ENCODE measurements at places on chromosomes 12 and 14.

GRCh38 chr12:53999559-54000115 lies 324 bp upstream of the HOXC9 start:
- DNase-seq = no peak

- no peak for DNase-seq
Observed at GRCh38 chr14:71883094-71883493, 49.1 kb upstream of the RGS6 start.

DNA sequence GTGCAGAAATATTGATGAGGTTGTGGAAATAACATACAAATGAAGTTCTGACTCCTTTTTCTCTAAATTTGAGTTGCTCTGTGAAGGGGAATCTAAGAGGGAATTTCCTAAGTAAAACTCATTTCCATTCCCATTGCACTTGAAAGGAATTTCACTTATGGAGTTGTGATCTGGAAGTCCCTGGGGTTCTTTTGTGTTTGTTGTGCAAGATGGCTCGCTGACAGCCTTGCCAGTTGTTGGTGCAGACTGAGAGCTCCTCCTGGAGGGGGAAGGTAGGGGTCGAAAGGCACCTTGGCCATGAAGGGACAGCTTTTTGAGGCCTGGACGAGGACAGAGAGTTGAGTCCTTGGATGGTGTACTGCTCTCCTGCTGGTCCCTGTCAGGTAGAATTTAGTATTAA lies 72.0 kb downstream of the C12orf56 start:
- DNase-seq = no peak

GRCh38 chr12:54658306-54659264 lies 10.4 kb upstream of the DCD start:
- no peak for DNase-seq

DNA sequence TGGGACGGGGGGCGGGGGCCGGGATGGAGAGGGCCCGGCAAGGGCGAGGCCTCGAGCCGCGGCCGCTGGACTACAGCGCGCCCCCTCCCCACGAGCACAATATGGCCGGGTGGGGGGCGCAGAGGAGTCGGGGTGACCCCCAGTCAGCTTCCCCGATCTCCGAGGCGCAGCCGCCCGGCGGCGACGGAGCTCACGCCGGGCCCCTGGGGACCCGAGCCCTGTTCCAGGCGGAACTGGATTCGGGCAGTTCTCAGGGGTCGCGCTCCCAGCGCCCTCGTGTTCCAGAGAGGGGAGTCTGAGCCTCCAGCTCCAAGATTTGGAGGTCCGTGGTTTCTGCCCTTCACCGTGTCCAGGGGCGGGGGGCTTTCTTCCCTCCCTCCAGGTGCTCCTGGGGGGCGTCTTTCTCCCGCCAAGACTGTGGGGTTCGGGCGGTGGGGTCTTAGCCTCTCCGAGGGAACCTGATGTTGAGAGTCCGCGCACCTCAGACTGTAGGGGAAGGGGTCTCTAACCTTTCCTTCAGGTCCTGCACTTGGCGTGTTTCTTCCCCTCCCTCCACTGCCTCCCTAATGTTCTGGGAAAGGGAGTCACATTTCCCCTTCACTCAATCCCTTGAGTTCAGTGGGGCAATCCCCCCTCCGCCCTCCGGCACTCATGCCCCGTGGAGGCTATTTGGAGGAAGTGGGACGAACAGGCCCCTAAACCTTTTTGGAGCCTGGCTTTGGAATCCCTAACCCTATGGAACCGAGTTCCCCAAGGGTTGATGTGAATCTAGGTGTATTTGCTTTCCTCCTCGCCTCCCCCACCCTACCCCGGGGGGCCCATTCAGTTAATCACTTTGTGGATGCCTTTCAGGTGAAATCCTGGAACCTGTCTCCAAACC lies 584 bp downstream of the ACVR1B start:
- DNase-seq = no peak

GRCh38 chr12:89573051-89573810 lies 47.4 kb upstream of the POC1B start:
- DNase-seq = no peak

GRCh38 chr12:75291014-75291413 lies 39.1 kb downstream of the CAPS2 start:
- DNase-seq = no peak

DNA sequence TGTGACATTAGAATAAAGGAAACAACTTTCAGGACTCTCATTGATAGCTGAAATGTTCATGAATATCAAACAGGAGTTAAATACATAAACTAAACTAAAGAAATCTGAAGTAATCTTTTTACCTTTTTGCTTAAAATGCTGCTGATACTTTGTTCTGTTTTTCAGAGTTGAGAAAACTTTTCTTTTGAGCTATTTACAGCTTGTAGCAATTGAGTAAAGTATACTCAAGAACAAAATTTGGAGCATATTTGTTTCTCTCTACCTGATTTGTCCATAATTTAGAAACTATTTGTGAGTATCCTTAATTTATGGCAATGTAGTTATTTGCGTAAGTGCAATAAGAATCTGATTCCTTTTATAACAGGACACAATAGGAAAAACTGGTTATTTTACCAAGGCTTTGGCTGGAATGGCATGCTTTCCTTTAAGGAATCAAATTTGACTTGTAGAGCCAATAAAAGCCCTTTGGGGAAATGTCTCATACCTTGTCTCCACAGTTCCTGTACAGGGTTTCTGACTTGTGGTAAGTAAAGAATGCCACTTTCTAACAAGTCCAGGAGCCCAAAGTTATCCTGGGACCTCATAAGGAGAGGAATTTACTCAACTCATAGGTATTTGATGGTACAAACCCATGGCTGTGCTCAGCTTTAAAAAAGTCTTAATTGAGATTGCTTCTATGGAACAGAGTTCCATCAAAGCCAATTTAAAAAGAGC lies 195.7 kb downstream of the TMEM117 start:
- DNase-seq = no peak

DNA sequence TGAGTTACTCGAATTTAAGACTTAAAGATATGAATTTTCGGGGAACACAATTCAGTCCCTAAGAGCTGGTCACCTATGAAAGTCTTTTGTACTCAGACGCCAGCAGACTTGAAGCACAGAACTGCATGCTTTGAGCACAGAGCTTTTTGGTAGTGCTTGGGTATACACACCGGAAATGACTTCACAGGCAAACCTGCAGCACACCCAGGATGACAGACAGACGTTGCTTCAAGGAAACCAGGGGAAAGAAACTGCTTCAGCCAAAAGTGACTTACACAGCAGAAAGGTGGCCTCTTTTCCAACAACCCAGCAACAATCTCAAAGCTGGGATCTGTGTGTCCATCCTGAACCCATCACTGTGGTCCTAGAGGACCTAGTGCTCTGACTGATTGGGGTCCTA lies 975.1 kb downstream of the AACS start:
- DNase-seq = no peak

DNA sequence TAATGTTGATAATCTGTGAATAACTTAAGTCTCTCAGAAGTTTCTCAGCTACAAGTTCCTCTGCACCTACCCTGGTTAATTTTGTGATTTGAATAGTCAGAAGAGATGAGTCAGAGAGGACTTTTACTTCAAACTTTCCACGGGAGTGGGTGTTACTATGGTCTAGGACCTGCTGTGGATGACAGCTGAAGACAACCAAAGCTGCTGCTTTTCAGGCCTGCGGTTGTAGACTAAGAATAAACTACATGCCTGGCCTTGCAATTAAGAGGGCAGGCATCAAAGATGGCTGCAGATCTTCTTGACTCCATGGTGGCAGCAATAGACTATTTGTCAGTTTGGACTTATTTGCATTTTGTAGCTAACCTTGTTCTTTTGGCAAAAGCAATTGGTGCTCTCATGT lies 227.1 kb upstream of the KRR1 start:
- no peak for DNase-seq

DNA sequence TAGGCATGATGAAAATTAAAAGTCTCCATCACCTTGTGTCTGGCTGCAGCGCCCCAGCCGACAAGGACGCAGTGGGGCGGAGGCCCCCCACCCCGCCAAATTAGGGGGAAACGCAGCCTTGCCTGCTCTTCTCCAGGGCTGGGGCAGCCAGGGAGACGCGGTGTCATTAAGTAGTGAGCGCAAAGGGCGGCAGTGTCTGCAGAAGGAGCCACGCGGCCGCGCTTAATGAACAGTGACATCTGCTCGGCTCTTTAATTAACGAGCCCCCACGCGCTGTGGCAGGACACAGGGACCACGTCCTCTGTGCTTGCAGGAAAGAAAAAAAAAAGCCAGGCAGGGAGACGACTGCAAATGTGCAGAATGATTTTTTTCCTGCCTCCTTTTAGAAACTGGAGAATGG lies 93.4 kb upstream of the NCOR2 start:
- no peak for DNase-seq

DNA sequence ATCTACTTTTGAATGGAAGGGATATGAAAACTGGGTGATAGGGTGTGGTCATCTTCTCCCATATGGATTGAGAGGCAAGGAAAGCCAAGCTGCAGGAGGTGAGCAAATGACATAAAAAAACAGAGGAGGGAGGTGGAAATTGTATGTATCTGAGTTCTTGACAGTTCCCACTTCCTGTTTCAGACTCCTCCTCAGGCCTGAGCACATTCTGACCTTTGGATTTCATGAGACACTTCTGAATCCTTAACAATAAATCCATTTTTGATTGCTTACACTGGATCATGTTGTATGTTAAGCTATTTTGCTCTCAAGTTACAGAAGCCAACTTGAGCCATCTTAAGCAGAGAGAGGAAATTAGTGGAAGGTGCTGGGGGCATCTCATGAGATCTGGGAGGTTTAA lies 11.6 kb upstream of the SRSF5 start:
- no peak for DNase-seq

DNA sequence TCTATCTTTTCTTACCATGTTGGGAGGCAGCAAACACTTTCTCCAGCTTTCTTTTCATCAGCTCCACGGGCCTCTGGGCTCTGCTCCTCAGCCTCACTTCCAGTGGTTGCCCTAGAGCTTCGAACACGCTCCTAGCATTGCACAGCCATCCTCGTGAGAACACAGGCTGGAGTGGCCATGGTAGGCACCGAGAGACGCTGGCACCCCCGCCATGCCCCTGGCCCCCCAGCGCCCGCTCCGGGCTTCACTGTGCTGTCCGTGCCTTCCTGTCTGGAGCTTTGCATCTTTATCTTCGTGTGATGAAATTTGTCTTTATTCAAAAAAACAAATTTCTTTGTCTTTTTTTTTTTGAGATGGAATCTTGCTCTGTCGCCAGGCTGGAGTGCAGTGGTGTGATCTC lies 352.2 kb downstream of the TMEM121 start:
- DNase-seq = no peak

- no peak for DNase-seq
Observed at GRCh38 chr12:103928682-103929045, 1.5 kb upstream of the HSP90B1 start.

GRCh38 chr12:11861864-11862600 lies 208.7 kb upstream of the BCL2L14 start:
- DNase-seq = no peak

DNA sequence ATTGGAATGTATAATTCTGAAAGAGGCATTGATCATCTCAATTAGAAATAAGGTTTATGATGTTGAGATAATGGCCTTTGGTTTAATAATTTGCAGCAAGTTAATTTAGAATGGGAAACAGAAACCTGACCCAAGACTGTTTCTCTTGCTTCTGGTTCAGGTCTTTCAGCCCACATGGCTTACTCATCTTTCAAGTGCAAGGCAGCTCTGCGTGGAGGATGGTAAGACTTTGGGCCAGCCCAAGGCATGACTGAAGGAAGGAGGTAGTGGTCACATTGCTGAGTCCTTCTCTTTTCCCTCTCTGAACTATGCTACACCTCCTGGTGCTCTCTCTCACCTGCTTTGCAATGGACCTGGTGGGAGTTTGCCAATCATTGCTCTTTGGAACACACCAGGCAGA lies 98.7 kb downstream of the CAND1 start:
- DNase-seq = no peak

GRCh38 chr12:12334367-12335040 lies 15.5 kb downstream of the MANSC1 start:
- DNase-seq = no peak

DNA sequence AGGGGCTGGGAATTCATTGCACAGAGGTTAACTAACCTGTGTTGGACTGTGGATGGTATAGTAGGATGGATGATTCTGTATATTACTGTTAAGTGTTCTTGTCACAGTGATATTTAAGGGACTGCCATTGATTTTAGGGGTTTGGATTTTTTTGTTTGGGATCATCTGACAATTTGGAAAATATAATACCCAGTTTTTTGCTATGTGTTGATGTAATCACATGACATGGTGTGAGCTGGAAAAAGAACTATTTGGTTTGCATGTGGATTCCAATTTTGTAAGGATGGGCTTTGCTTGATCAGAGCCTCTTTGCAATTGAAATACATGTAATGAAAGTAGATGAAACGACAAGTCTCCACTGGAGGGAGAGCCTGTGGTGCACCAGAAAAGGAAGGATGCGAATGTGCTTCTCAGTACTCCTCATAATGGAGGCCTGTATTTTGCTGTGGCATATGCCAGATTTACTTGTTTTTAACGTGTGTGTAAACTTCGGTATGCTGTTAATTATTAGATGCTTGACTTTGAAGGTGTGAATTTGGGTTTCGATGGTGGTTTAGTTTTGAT lies 2.7 kb downstream of the DYRK2 start:
- DNase-seq = no peak

DNA sequence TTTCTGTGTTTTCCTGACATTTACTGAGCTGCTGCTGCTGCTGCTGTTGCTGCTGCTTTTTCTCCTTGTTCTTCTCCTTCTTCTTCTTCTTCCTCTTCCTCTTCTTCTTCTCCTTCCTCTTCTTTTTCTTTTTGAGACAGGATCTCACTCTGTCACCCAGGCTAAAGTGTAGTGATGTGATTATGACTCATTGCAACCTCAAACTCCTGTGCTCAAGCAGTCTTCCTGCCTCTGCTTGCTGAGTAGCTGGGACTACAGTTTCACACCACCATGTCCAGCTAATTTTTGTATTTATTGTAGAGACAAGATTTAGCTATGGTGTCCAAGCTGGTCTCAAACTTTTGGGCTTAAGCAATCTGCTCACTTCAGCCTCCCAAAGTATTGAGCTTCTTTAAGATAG lies 95.8 kb downstream of the TMTC3 start:
- no peak for DNase-seq

GRCh38 chr14:95464514-95464913 lies 51.9 kb downstream of the SYNE3 start:
- no peak for DNase-seq

DNA sequence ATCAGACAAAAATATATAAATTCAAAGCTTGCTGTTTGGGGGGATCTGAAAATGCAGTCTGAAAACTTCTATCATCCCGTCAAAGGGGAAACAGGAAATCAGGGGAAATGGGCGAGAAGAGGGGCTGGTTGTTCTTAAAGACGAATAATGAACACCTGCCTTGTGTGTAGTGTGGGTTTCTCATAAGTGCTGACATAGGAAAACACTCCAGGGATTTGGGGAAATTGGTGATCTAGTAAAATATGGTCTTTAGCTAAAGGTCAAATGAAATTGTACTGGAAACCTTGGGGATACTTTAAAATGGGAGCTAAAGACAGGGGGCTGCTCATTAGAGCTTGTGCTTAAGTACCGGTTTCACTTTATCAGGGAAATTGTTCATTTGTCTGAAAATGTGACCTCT lies 39.6 kb upstream of the PIK3C2G start:
- no peak for DNase-seq

Data from vagina (tissue), 2 donors.